Testis (tissue), 5 donors: ENCODE measurements at places on chromosomes 6 and 20. TPM values are rescaled to one million over a fixed set of nuclear protein-coding genes. Genes with fewer than 3 reads are reported as not detected.

GRCh38 chr20:51346686-51347485 lies 195.6 kb downstream of the NFATC2 start:
- no peak for DNase-seq

- DNase-seq: no peak
These were observed 36.4 kb downstream of the FRMD1 start for GRCh38 chr6:168042426-168043192.

The POM121L2 gene
- total RNA-seq: 5.1 TPM

- no peak for DNase-seq
These were observed 287.2 kb upstream of the POU3F2 start for GRCh38 chr6:98547151-98547550.

DNA sequence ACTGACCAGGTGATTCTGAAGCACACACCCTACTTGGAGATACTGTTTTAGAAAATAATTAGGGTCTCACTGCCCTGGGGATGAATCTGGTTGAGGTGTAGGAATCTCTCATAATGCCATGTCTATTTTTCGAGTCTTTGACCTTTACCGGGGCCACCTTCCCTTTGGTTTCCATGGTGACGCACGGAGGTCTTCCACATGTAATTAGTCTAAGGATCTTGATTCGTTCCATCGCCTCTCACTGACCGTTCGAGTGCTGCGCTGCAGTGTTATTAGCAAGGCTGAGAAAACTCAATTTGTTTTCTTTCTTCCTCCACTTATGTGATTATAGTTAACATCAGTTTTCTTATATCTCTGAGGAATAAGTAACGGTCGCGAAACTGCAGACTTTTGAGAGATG lies 144.3 kb upstream of the SPACA1 start:
- no peak for DNase-seq

The NHLRC1 gene
- 3.1 TPM for total RNA-seq

GRCh38 chr6:2021713-2022125 lies 223.7 kb downstream of the GMDS start:
- DNase-seq: peak; percentile 63

The ZSCAN16 gene
- 4.4 TPM for total RNA-seq

The TMEM30A gene
- total RNA-seq: 57.4 TPM

The NNAT gene
- total RNA-seq: 6.2 TPM

The TP53RK gene
- 23.4 TPM for total RNA-seq

DNA sequence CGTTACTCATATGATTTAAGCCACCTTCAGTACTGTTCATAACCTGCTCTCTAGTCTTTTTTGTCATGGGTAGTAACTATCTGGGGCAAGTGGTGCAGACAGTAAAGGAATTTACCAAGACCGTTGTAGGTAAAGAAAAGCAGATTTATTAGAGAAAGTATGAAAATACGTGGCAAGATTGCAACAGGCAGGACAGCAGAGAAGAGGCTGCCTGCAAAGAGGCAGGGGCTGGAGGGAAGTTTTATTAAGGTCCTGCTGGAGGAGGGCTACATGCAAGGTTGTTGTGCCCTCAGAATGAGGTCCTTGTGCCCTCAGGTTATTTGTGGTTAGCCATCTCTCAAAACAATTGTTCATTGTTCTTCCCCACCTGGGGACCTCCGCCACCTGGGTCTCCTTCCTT lies 444.3 kb downstream of the BCKDHB start:
- DNase-seq: no peak

The CAPN11 gene
- 20.5 TPM for total RNA-seq

The ATP6V1G2 gene
- 6.9 TPM for total RNA-seq

GRCh38 chr6:134341999-134342567 lies 24.2 kb upstream of the SGK1 start:
- DNase-seq: peak; percentile 30

The DIDO1 gene
- 99.7 TPM for total RNA-seq

GRCh38 chr20:34350095-34350494 lies 13.0 kb upstream of the ITCH start:
- no peak for DNase-seq

DNA sequence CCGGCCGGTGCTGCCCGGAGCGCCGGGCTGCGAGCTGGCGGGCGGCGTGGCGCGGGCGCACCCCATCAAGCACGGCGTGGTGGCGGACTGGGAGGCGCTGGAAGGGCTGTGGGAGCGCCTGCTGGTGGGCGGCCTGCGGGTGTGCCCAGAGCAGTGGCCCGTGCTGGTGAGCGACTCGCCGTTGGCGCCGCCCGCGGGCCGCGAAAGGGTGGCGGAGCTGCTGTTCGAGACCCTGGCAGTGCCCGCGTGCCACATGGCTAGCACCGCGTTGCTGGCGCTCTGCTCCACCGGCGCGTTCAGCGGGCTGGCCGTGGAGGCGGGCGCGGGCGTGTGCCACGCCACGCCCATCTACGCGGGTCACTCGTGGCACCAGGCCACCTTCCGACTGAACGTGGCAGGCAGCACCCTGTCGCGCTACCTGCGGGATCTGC lies 517 bp downstream of the ACTL10 start:
- DNase-seq: no peak

The KLC4 gene
- 49.4 TPM for total RNA-seq

The UNC5CL gene
- total RNA-seq: 3.2 TPM

GRCh38 chr6:109486068-109486467 lies 3.0 kb upstream of the ZBTB24 start:
- no peak for DNase-seq

DNA sequence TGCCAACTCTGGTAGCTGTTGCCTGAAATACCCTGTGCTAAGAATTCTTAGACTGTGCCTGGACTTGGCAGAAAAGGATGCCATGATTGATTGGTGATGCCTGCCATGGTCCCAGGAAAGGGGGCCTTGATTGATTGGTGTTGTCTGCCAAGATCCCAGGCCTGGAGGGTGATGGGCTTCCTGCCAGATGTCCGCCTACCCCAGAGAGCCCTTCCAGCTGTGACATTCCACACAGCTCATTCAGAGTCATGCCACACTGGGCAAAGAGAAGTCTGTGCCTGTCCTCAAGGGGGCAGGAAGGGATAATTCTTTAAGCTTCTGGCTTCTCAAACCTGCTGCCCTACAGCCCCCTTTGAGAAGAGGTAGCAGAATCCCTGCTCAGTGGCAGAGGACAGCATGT lies 24.6 kb downstream of the RIMS4 start:
- peak; percentile 68 for DNase-seq

DNA sequence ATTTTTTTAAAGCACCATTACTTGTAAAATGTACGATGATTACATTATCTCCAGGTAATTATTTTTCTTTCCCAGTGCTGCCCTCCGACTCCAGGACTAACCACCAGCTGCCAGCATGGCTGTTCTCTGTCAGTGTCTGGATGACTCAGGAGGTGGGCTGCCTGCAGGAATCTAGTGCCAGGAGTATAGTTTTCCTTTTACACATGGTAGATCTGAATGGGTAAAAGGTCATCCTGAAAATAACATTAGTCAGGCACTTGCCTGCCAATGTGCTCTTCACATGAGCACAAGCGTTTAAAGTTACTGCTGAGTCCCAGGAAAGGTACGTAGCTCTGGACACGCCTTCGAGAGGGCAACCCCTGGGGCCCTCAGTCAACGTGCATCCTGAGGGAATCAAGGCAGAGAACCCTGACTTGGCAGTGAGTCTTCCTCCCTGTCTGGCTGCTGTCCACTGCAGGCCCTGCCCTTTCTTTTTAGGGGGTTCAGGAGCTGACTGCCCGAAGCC lies 2.4 kb downstream of the DYNLT1 start:
- no peak for DNase-seq
